Activated CD4-positive, alpha-beta T cell treated with anti-CD3 and anti-CD28 coated beads, Interleukin-2, amount 50 U/mL, for 48 hours (primary cell): ENCODE measurements at places on chromosomes 12 and 14.
A peak's percentile ranks its signal among the peaks of the same experiment; 100 is the strongest.

DNA sequence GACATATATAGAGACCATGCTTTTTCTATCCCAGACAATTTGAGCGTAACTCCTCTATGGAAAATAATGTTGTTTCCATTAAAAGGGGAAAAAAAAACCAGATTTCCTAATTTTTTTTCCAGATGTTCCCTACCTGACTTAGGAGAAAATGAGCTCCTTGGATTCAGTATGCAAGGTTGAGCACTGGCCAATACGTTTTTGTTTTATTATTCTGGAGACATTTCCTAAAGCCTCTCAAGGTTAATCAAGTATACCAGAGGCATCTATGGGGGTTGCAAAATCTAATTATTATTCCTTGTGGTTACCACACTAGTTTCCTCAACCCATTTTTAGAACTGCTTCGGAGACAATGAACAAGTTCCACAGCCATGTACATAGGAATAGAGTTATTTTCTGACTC is 291.3 kb downstream of the SLC16A7 start:
- DNase-seq = no peak

- no peak for DNase-seq
Measured at GRCh38 chr12:32000373-32001005, 41.3 kb downstream of the RESF1 start.

DNA sequence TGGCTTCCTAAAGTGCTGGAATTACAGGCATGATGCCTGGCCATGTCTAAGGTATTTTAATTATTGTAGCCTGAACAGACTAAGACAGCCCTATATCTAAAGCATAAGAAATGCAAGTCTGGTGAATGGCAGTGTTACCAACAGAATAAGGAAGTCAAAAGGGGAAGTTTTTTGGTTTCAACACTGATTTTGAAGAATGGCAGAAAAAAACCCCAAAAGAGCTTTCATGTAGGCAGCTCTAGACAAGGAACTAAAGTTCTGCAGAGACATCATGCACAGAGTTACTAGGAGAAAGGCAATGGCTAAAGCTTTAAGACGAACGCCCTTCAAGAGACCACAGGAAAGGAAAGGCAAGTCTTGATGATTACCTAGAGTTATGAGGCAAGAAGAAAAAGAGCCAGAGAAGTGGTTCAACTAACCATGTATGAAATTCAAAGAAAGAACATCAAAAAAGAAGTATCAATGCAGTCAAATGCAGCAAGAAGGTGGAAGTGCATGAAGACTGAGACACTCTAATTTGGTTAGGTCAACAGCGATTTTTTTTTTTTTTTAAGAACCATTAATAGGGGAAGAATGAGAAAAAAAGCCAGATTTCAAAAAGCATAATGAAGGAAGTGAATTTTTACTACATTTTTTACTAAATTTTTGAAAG is 50.8 kb downstream of the RPS6KA5 start:
- no peak for DNase-seq

DNA sequence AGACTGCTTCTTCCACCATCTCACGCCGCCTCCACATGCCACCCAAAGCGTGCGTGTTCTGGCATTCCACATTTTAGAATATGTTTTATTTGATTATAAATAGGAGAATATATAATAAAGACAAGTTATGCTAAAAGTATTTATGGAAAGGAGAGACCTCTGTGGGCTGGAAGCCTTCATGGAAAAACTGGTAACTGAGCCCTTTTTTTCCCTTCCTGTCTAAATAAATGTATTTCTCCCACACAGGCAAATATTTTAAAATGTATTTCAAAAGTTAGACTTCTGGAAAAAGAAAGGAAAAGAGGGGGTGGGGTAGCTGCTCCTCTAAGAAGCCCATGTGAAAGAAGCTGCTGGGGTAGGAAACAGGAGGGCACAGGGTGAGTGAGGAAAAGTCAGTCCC is 16.1 kb upstream of the NR4A1 start:
- DNase-seq = no peak

- DNase-seq = no peak
Measured at GRCh38 chr12:105696-106095, 39.1 kb downstream of the IQSEC3 start.

GRCh38 chr12:132710043-132710404 is 618 bp upstream of the PGAM5 start:
- DNase-seq = no peak

DNA sequence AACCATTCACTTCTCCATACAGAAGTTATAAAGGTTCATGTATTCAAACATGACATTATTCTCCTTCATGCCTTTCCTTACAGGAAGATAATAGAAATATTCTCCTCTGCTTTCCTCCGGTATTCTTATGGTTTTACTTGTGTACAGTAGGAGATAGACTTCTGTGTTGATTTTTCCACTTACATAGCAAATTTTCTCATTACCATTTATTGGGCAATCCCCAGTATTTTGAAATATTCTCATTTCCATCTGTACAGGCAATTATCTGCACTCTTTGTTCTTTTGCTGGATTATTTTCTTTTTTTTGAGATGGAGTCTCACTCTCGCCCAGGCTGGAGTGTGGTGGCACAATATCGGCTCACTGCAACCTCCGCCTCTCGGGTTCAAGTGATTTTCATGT is 11.0 kb downstream of the PXMP2 start:
- no peak for DNase-seq

DNA sequence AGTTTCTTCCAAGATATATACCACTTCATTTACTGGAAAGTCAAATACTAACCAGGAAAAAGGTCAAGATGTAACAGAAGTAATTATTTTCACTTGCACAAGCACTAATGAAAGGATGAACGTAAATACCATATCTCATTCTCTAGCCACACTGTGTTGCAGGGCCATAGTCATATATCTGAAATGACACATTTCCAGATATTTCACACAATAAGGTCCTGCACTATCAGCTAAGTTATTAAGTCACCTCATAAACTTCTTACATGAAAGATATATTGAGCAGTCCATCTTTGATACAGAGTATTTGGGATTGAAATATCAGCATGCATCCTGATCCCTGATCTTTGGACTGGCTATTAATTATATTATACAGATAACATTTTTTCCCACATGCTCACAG is 783.3 kb upstream of the MGAT4C start:
- DNase-seq = no peak

- DNase-seq = no peak
Measured at GRCh38 chr14:66069036-66069435, 417.1 kb upstream of the CCDC196 start.

DNA sequence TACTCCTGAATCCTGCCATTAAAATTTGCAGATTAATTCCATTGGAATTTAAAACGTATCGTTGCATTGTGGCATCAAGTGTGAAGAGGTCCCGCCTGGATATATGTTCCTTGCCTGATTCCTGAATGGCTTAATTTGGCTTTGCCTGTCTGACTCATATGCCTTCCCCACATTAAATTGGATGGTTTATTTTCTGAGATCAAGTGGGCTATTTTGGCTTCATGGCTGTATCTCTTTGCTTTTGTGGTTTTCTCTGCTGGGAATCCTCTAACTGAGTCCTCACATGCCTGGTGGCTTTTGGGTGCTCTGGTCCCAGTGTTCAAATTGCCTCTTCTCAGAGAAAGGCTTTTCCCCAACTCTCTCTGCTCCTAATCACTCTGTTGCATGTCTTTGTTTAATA is 127.9 kb upstream of the DYRK2 start:
- no peak for DNase-seq

GRCh38 chr12:62900686-62901272 is 34.2 kb downstream of the PPM1H start:
- DNase-seq = no peak

GRCh38 chr12:132178316-132178715 is 34.1 kb downstream of the NOC4L start:
- no peak for DNase-seq

DNA sequence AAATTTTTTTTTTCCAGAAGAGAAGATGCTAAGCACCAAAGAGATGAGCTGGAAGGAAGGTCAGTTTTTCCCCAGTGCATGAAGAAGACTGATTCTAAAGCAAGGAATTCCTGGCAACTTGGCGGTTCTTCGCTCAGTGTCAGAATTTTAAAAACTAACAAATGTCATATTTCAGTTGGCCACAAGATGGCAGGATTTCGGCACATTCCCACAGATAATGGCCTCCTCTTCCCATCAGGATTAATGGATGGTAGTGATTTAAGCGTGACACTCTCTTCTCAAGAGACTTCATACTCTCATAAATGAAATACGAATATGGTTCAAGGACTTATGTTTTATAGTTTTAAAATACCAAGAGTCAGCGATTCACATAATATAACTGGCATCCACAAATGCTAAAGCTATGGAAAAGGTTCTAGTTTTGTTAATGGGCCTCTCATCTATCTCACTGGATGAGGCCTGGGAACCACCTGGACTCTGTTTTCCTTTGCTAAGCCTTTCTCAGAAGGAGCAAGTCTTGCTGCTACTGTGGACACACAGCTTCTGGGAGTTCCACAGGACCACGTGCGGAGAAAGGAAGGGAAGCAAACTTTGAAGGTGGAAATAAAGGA is 46.1 kb upstream of the PTPRO start:
- DNase-seq = no peak

DNA sequence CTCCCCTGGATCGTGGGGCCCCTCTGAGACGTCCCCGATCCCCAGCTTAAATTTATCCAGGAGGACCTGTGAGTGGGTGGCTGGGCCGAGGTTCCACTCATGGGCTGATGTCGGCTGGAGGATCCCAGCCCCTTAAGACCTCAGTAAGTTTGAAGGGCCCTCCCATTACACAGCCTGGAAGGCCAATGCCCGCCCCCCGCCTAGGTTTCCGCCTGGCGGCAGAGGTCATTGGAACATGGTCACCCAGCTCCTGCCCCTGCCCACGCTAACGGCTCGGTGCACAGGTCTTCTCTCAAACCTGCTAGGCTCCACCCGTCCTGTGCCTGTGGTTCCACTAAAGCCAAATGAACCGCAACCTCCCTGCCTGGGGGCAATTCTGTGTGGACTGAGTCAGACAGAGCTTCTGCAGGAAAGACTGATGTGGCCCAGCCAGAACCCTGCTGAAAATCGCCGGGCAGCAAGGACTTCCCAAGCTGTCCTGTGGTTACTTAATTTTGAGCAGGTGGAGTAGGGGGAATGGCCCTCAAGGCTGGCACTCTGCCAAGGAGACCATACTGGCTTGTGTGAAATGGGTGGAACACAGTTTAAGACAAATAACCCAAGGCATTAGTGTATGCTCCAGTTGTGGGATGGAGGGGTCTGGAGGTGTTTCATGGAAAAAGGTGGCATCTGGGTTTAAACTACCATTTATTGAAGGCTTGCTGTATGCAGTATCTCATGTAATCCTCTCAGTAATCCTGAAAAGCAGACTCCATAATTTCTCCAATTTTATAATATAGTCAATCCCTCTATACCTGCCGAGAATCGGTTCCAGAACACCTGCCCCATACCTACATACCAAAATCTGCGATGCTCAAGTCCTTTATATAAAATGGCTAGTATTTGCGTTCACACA is 903 bp upstream of the NT5DC3 start:
- DNase-seq = peak; percentile 34

DNA sequence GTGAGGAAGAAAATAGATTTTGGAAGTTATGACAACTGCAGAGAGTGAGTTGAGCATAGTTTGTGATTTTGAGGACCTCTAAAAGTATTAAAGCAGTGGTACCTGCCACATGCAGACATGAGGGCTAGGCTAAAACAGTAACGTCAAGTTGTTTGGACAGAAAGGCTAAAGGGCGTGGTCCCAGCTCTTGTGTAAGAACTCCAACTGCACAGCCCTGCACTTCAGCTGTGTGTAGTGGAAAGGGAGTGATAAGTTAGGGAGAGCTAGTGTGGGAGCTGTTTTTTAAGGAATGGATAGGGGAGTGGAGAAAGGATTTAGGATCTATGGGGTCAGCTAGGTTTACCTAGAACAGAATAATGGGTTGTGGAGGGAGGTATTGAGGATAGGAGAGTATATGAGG is 39.5 kb downstream of the TESPA1 start:
- DNase-seq = no peak

DNA sequence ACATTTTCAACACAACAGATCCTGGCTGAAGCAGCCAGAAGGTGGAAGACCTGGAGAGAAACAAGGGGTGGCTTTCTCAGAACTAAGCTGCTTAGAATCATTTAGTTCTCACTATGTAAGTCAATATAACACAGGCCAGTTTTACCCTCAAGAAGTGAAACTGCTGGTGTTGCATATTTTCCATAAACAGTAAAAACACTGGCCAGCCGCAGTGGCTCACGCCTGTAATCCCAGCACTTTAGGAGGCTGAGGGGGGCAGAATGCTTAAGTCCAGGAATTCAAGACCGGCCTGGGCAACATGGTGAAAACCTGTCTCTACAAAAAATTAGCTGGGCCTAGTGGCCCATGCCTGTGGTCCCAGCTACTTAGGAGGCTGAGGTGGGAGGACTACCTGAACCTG is 11.6 kb downstream of the STX2 start:
- DNase-seq = no peak

DNA sequence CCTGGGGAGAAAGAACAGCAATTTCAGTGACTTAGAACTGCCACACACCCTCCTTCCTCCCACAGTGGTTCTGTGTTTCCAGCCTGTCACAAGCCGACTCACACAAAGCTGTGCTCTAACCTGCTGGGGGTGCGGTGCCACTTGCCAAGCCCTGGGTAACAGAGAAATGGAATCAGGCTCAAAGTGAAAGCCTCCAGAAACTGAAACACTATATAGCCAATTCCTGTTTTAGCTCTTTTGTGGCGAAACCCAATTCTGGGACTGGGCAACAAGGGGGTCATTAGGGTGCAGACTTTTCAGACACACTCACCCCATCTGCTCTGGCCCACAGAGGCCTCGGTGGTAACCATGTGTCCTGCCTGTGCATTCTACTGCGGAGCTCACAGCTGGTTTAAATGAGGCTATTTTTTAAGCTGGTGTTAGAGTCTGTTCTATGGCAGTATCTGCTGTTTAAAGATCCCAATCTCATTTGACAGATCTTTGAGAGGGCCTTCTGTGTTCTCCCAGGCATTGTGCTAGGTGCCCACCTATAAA is 15.2 kb upstream of the ACTR6 start:
- no peak for DNase-seq

DNA sequence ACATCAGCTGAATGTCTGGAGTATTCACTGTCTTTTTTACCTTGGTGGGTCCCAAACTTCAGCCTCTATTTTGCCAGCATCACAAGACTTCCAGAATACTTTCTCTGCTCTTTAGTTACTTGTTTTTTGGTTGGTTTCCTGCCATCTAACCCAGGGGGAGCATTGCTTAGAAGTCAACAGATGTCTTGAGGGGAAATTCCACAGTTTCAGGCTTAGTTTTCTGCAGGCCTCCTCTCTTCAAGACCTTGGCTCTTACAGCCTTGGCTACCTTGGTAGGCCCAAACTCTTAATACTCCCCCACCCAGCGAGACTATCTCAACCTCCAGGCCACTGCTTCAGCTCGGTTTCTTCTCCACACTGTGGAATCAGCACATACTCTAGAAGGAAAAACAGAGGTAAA is 41.7 kb downstream of the NEDD1 start:
- no peak for DNase-seq

DNA sequence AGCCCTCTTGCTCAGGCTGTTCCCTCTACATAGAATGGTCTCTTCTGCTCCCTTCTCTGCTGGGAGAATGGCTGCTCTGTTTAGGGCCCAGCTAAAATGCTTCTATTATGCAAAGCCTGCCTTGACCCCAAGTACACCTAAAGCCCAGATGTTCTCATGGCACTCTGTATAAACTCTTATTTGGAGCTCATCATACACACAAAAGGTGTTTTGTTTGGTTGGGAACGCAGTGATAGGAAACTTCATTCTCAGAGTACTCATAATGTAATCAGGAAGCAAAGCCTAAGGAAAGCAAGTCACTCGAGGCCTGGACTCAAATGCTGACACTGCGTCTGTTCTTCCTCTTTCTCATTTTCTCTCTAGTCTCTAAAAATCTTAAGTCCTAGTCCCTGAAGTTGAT is 38.2 kb upstream of the SYCP3 start:
- DNase-seq = no peak
